ENCODE measurements at places on chromosomes 12 and 14.

- no peak for DNase-seq
- no peaks in the 10 kb centered on the region for H3K4me1 ChIP-seq
- no peaks in the 10 kb centered on the region for H3K27me3 ChIP-seq
- H3K36me3 ChIP-seq = no peaks in the 10 kb centered on the region
- no peak overlapping the region for H3K4me3 ChIP-seq
These were observed 69.2 kb downstream of the LIN7A start for GRCh38 chr12:80868576-80868975.

- H3K4me3 ChIP-seq = peak overlapping the region; percentile 77
- no peaks in the 10 kb centered on the region for H3K4me1 ChIP-seq
- peak overlapping the region; percentile 85 for H3K27ac ChIP-seq
- DNase-seq = peak; percentile 25
These were observed 839 bp downstream of the SLC38A1 start for GRCh38 chr12:46267825-46268582.

- H3K27ac ChIP-seq = no peak overlapping the region
- no peak overlapping the region for H3K4me3 ChIP-seq
- H3K36me3 ChIP-seq = no peaks in the 10 kb centered on the region
- DNase-seq = no peak
These were observed 135.1 kb downstream of the RBM19 start for GRCh38 chr12:113831016-113831415.

DNA sequence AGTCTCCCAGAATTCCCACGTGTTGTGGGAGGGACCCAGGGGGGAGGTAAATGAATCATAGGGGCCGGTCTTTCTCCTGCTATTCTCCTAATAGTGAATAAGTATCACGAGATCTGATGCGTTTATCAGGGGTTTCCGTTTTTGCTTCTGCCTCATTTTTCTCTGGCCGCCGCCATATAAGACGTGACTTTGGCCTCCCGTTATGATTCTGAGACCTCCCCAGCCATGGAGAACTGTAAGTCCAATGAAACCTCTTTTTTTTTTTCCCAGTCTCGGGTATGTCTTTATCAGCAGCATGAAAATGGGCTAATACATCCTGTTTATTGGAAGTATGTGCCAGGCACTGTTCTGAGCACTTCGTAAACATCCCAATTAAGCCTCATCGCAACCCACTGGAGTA is 788 bp downstream of the KRT72 start:
- H3K4me3 ChIP-seq = no peak overlapping the region
- no peaks in the 10 kb centered on the region for H3K36me3 ChIP-seq
- H3K27me3 ChIP-seq = no peaks in the 10 kb centered on the region
- no peaks in the 10 kb centered on the region for H3K4me1 ChIP-seq
- no peak for DNase-seq

DNA sequence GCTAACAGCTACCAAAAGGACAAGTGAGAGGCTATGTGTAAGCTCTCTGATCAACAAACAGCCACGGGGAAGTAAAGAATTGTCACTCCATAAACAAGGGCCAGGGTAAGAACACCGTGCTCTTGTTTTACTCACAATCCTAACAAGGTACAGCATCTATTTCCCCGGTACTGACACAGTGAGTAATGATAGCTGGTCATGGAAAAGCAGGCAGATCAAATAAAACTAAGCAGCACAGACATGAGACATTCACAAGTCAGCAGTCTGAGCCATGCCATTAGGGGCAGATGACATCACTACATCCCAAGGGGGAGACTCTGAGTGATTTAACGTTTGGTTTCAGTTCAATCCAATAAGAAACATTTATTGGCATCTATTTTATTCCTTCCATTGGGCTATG is 54.4 kb downstream of the ARL6IP4 start:
- no peaks in the 10 kb centered on the region for H3K27me3 ChIP-seq
- no peaks in the 10 kb centered on the region for H3K36me3 ChIP-seq
- H3K4me1 ChIP-seq = no peaks in the 10 kb centered on the region
- no peak overlapping the region for H3K27ac ChIP-seq
- no peak overlapping the region for H3K4me3 ChIP-seq

DNA sequence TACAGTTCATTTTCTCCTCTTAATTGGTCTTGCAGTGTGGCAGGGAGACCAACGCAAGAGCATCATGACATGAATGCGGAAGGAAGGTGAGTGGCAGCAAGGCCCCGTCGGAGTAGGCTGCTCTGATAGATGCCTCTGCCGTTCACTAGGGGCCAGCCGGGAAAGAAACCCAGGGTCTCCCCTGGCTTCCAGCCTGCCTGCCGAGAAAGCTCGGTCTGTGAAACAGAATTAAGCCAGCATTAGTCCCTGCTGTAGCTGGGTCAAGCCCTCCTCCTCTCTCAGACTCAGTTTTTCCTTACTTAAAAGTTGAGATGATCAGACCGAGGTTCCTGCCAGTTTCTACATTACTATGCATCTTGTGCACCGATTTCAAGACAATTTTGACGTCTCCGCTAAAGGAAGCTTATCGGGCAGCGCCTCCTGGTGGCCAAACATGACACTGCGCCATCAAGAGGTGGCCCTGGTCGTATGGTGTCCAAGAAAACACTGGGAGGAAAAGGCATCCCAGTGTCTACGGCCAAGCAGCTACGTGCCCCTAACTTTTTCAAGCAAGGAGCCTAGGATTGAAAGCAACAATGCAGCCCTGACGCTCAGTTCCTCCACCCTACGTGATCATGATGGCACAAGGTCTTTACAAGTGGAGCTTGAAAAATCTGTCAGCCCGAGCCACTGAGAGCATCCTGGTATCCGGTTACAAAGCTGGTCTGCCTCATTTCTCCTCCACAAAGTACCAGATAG is 131.6 kb downstream of the KSR2 start:
- peak; percentile 60 for DNase-seq
- H3K27me3 ChIP-seq = no peaks in the 10 kb centered on the region
- no peaks in the 10 kb centered on the region for H3K36me3 ChIP-seq
- no peak overlapping the region for H3K4me3 ChIP-seq

DNA sequence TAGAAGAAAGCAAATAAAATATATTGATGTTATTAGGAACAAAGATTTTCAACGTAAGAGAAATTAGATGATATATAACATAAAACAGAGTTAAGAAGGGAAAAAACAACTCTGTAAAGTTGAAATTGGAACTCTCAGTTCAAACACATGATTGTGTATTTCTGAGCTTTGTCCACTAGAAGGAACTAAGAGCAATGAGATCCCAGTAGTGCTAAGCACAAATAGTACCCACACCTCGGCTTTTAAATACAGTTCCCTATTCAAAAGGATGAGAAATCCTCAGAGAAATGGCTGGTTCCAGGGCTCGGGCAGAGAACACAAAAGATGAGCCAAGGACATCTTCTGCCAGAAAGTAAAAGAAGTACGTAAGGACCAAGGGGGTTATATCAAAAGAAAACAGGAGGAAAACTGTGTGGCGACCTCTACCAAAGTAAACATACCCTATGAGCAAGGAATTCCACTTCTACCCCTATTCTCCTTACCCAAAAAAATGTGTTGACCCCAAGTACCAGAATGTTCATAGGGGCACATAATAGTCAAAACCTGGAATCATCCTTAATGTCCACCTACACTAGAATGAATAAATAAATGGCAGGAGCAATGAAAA is 96.6 kb downstream of the SPTSSA start:
- no peaks in the 10 kb centered on the region for H3K4me1 ChIP-seq
- no peak for DNase-seq
- no peaks in the 10 kb centered on the region for H3K27me3 ChIP-seq
- no peak overlapping the region for H3K27ac ChIP-seq
- H3K36me3 ChIP-seq = no peaks in the 10 kb centered on the region

DNA sequence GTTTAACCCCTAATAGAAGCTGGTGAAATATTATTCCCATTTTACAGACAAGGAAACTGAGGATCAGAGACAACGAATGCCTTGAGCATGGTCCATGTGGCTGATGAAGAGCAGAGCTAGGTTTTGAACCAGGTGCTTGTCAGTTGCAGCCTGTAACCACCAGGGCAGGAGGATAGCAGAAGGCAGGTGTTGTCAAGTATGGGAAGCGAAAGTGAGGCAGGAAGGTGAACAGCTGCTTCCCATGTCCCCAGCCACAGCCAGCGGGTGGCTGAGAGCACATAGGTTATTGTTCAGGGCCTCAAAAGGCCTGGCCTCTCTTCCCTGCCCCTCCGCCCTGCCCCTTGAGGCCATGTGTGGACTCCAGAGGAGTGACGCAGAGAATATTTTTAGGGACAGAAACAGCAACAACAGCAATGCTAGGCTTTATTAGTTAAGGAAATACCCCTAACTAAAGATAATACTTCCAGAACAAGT is 39.6 kb downstream of the IQSEC3 start:
- DNase-seq = no peak
- H3K36me3 ChIP-seq = no peaks in the 10 kb centered on the region
- H3K4me1 ChIP-seq = no peaks in the 10 kb centered on the region
- H3K4me3 ChIP-seq = no peak overlapping the region
- H3K27ac ChIP-seq = no peak overlapping the region

DNA sequence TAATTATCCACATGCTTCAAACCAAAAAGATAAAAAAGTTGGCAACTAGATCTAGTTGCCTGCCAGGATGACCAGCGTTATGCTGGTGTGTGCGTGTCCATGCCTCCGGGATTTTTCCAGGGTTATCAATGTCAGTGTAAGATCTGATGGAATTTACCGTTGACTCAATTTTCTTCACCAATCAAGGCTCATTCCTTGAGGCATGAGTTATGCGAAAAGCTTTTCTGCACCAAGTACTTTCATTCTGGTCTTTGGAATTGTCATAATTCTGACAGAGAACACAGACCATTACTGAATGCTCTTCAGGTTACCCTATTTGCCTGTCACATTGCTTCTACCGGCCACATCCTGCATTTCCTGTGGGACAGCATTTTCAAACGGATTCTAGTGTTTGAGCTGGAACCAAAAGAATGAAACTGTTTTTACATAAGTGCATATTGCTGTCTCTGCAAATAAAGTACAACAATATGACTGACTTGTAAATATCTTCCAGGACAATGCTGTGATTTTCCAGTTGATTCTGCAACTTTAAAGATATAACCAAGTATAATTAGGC is 91.8 kb downstream of the DUSP16 start:
- DNase-seq = no peak
- H3K4me3 ChIP-seq = no peak overlapping the region
- no peak overlapping the region for H3K27ac ChIP-seq

GRCh38 chr12:55607821-55608594 is 28.7 kb upstream of the OR10P1 start:
- no peak overlapping the region for H3K4me3 ChIP-seq
- no peaks in the 10 kb centered on the region for H3K27me3 ChIP-seq
- DNase-seq = no peak
- no peak overlapping the region for H3K27ac ChIP-seq

DNA sequence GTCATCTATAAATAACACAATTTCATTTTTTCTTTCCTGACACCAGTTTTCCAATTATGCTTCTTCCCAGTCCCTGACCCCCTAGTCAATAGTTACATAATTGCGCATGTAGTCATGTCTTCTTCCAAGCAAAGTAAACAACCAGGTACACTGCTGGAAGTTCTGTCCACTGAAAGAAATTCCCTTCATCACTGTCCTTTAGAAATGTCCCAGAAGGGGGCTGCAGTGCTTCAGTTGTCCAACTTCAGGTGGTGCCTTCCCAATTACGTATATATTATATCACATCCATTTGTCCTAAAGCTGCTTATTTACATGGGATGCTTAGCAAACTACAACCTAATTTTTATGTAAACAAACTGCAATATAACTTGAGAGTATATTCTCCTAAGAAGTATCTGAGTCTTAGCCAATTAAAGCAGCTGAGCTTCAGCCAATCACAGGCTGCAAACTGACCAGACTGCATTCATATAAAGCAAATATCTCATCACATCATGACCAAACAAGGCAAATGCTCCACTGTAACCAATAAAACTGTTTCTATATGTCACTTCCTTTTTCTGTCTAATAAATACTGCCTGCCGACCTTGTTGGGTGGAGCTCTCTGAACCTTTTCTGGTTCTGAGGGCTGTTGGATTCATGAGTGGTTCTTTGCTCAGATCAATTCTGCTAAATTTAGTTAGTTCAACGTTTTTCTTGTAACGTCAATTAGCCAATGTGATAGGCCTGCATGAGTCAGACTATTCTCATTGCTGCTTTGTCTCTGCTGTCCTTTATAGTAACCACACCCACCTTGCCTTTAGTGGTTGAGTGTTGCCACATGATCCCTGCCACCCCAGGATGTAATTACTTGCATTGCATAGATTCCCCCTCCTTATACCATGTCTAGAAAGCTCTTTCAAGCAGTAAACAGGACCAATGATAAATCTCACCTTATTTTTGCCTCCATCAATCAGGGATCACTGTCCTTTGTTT is 239.3 kb downstream of the ALG10B start:
- no peaks in the 10 kb centered on the region for H3K4me1 ChIP-seq
- DNase-seq = no peak
- H3K27me3 ChIP-seq = no peaks in the 10 kb centered on the region
- H3K4me3 ChIP-seq = no peak overlapping the region
- peak overlapping the region; percentile 8 for H3K27ac ChIP-seq

DNA sequence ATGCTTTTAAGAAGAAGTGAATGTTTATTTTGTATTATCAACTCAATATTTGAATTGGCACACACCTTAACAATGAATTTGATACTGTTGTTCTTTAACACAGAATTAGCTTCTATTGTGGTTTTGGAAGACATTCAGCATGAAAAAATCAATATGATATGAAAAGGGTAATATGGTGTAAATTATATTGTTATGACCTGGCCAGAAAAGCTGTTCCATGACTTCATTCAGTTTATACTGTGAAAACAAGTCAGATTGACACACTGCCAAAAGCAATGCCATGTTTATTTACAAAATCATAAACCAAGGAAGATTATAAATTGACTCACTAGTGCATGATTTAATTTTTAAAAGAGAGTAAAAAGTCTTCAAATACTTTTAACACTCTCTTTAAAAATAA is 851.4 kb upstream of the SEL1L start:
- H3K27ac ChIP-seq = no peak overlapping the region
- H3K36me3 ChIP-seq = no peaks in the 10 kb centered on the region
- no peaks in the 10 kb centered on the region for H3K27me3 ChIP-seq
- no peaks in the 10 kb centered on the region for H3K4me1 ChIP-seq

GRCh38 chr12:132640936-132641335 is 22.4 kb downstream of the P2RX2 start:
- H3K4me3 ChIP-seq = no peak overlapping the region
- no peaks in the 10 kb centered on the region for H3K27me3 ChIP-seq
- no peak overlapping the region for H3K27ac ChIP-seq
- no peaks in the 10 kb centered on the region for H3K36me3 ChIP-seq
- DNase-seq = no peak

DNA sequence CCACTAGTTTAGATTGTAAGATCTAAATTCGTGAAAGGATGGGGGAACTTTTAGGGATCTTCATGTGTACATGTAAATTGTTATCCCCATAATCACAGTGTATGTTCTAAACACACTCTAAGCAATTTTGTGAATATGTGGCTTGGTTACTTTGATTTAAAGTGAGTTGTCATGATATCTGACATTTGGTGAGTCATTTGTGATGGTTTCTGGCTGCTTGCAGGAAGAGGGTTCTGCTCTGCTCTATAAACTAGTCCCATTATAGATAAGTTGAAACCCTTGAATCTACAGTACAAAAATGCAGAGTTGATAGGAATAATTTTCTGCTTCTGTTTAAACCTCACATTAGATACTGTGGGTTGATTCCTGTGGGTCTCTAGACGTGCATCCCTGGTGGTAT is 14.8 kb downstream of the GUCY2C start:
- no peaks in the 10 kb centered on the region for H3K36me3 ChIP-seq
- H3K4me3 ChIP-seq = no peak overlapping the region
- no peak for DNase-seq

Measured in uterus (tissue), 4 donors.